Stimulated activated CD8-positive, alpha-beta memory T cell treated with anti-CD3 and anti-CD28 coated beads, Interleukin-7, amount 100 ng/mL, for 1 hour (primary cell): ENCODE measurements at places on chromosomes 7 and 10.

- no peak for DNase-seq
These were observed 22.2 kb downstream of the ZDHHC16 start for GRCh38 chr10:97468162-97468561.

DNA sequence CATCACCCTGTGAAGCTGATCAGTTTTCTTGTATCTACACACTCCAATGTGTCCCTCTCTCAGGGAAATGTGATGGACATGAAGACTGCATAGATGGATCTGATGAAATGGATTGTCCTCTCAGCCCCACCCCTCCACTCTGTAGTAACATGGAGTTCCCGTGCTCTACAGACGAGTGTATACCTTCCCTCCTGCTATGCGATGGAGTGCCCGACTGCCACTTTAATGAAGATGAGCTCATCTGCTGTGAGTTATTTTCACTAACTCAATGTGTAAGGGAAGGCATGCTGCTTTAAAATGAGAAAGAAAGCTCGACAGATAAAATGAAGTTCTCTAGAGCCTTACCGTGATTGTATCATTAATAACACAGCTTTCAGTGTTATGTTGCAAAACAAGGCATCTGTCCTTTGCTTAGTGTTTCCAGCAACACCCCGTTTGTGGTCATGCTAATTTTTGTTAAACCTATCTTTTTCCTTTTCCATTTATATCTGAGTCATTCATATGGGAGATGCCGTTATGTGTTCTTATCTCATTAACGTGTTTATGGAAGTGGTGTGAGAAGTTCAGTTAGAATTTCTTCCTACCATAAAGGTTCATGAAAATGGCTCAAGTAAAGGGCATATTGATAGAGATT, 220.9 kb upstream of the PLXDC2 start:
- no peak for DNase-seq

GRCh38 chr10:97822261-97822687, 27.4 kb upstream of the GOLGA7B start:
- DNase-seq: no peak

DNA sequence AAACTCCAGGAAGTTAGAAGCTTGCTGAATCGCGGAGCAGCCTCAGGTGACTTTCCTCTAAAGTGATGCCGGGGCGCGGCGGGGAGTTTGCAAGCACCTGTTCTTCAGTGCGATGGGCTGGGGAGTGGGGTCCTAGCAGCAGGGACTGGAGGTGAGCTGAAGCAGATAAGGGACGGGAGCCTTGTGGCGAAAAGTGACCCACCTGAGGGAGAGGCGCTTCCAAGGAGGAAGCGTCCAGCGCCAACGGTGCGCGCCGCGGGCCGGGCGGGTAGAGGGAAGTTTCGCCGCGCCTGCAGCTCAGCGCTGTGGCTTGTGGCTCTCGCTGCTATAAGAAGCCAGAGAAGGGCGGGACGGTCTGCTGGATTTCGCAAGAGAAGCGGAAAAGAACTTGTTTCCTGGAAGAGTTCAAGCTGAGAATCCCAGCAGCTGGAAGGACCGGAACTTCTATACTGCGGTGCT, at the start of gene STEAP4:
TSS of gene STEAP4 (minus strand) at position 305 of the 459 bp plus-strand sequence. CDS start 22,625 bp downstream, outside the sequence.
- no peak for DNase-seq

DNA sequence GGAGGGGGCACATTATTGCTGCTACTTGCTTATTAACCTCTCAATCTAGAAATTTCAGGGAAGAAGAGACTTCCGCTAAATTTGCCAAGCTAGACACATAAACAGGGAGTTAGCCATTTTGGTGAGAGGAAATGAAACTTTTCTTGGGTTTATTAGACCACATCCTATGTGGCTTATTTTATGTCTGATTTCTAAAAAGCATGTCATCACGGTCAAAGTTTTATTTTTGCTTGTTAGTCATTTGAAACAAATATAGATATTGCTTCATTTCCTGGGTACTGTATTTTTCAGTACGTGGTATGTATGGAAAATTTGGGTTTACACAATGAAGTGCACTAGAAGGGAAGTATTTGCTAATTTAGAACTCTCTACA, 144.1 kb downstream of the TCF7L2 start:
- no peak for DNase-seq

- no peak for DNase-seq
These were observed 196.0 kb downstream of the REEP3 start for GRCh38 chr10:63717027-63717715.

DNA sequence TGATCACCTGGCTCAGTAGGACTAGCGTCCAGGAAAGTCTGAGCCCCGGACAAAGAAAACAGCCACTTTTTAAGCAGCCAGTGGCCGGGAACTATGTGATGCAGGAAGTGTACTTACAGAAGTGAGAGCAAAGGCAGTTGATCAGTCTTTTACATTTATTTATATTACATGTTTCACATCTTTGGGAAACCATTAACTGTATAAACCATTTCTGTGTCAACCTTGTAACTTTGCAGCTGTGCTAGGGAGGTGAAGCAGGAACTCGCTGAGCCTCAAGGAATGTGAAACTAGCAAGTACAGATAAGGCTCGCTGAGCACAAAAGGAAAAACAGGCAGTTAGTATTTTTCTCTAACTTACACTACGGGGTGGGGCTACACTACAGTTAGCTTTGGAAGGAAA, 39.9 kb upstream of the HECW1 start:
- no peak for DNase-seq

GRCh38 chr10:104342941-104343411, 4.7 kb upstream of the ITPRIP start:
- DNase-seq: no peak

- no peak for DNase-seq
These were observed 26.6 kb downstream of the RPP38 start for GRCh38 chr10:15123749-15124184.

DNA sequence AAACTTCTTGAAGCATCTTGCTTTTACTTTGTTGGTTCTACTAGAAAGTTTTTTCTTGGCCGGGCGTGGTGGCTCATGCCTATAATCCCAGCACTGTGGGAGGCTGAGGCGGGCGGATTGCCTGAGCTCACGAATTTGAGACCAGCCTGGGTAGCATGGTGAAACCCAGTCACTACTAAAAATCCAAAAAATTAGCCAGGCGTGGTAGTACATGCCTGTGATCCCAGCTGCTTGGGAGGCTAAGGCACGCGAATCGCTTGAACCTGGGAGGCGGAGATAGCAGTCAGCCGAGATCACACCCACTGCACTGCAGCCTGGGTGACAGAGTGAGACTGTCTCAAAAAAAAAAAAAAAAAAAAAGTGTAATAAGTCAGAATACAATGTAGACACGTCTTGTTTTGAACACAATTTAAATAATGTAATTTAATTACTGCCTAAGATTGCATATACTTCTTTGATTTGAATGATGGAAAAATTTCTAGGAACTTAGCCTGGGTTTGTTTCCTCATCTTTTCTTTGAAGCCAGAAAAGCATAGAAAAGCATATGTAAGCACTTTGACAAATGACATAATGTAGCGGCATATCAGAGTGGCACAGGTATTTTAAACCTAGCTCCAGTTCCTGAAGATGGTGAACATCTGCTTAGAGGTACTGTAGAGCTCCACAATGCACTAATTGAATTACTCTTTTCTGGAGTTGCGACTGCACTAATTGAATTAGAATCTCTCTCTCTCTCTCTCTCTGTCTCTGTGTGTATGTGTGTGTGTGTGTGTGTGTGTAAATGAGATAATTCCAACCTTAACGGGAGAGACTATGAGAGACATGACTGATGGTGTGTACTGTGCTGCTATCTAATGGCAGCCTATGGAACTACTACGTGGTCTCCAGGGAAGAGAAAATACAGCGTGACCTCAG, 87.8 kb downstream of the BTRC start:
- DNase-seq: no peak

DNA sequence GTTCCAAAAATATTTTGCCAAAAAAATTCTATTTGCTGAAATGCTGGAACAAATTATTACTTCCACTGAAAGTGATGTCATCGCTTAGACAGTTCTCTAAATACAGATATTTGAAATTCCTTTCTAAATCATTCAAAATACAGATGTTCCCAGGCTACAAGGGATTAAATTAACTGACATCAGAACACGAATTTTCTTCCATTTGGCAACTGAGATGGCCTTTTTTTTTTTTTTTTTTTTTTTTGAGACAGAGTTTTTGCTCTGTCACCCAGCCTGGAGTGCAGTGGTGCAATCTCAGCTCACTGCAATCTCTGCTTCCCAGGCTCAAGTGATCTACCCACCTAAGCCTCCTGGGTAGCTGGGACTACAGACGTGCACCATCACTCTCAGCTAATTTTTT, 57.0 kb downstream of the P4HA1 start:
- DNase-seq: no peak

- no peak for DNase-seq
These were observed 78.7 kb upstream of the PPP2R2D start for GRCh38 chr10:131822013-131822691.

DNA sequence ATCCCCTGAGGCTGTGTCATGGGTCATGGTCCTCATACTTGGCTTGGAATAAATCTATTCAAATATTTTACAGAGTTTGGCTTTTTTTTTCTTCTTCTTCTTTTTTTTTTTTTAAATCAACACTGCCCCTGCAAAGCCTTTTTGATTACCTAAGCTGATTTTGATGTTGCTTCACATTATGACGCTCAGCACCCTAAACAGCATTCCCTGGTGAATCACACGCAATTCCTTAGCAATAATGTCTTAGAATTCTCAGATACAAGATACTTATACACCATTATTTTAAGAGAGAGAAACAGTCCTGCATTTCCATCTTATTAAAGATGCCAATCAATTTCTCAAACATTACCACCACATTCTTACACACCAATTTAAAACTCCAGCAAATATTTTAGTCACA, 323.7 kb upstream of the IGFBP3 start:
- DNase-seq: no peak

DNA sequence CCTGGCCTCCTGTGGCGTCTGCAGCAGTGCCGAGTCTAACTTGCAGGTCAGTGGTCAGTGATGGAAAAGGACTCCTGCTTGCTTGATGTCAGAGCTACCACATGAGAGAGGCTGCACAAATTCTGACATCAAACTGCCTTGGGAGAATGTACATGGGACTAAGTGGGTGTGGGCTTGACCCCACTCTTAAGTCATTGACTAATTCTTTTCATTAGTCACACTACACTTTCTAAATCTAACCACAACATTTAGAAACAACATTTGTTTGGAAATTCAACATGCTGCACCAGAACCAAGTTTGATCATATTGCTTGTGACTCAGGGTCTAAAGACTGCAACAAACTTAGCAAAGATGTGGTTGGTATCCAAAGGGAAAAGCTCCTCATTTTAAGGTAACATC, 24.4 kb upstream of the CDC14C start:
- no peak for DNase-seq

- no peak for DNase-seq
These were observed 47.6 kb downstream of the RPS24 start for GRCh38 chr10:78081292-78081691.

GRCh38 chr7:16841681-16842080, 36.9 kb upstream of the AGR2 start:
- DNase-seq: no peak

DNA sequence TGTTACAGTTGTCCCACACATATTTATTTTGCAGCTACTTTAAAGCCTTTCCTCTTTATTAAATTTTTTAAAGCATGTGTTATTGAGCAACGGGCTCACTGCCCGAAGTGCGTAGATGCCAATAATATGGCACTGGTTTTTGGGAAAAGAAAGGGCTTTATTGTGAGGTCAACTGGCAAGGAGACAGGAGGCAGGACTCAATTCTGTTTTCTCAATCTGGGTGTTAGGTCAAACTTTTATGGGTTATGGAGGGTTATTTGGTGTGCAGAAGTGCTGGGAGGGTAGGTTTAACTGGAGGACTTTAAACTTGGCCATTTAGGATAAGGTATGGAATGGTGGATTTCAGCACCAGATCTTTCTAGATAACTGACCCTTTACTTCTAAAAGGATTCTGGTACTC, 183.6 kb downstream of the LRRC4 start:
- no peak for DNase-seq

DNA sequence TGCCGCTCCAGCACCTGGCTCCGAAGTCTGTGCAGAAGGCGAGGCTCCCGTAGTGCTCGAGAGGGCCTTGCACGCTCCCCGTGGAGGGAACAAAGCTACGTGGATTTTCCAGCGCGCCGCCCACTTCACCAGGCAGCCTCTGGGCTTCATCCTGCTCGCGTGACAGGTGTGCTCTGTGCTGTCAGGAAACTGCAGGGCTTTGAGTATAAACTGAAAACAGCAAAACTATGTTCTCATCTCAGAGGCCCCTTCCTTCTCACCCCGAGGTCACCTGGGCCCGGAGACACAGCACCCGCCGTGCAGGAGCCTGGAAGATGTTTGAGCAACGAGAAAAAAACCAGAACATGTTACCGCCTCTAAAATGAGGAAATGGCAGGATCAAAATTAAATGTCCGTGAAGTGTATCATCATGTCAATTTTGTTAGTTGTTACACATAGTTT, 17.6 kb upstream of the GPR146 start:
- no peak for DNase-seq

GRCh38 chr7:104643587-104644217, 315.3 kb downstream of the LHFPL3 start:
- no peak for DNase-seq

GRCh38 chr7:155882596-155882995, 70.3 kb upstream of the SHH start:
- DNase-seq: no peak

- DNase-seq: no peak
These were observed 39.0 kb upstream of the SLIT1 start for GRCh38 chr10:97224483-97225435.

GRCh38 chr7:66464059-66464458, 164.6 kb upstream of the KCTD7 start:
- DNase-seq: no peak

- DNase-seq: no peak
These were observed 3.3 kb upstream of the NEUROG3 start for GRCh38 chr10:69576334-69577011.

DNA sequence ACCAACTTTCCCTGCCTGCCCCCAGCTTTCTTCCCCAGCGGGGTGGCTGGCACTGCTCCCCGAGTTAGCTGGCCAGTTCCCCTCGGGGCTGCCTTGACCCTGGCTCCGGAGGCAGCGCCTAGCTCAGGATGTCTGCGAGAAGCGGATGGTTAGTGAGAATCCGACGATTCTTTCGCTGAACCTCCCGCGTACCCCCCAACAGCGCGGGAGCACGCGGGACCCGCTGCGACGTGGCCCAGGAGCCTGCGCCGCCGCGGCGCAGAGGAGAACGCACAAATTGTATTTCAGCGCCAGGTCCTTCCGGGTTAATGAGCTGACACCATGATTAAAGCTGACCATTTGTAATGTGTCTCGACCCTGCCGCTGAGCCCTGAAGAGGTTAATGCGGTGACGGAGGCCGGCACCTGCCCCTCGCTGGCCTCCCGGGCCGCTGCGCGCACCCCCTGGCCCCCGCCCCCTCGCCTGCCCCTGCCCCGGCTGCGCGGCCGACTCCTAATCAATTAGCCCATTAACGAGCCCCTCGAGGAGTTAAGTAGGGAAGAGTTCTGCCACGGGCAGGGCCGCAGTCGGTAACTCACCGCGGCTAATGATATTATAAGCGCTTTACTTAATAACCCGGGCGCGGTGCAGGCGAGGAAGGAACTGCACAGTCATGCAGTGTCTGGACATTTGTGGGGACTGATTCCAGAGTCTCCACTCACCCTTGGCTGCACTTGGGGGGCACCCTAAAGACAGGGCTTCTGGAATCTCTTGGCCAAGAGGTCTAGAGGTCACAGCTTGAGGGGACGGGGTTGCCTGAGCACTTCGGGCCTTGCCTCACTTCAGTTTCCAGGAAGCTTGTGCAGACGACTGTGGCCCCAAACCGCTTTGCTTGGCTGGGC, 1.7 kb upstream of the HMX2 start:
- DNase-seq: no peak
